ENCODE measurements at places on chromosomes 7 and 10.
A peak's percentile ranks its signal among the peaks of the same experiment; 100 is the strongest.

GRCh38 chr7:137539111-137539715 lies 195.7 kb upstream of the PTN start:
- no peak overlapping the region for H3K27ac ChIP-seq
- H3K36me3 ChIP-seq = no peaks in the 10 kb centered on the region
- H3K4me3 ChIP-seq = no peak overlapping the region
- no peak for DNase-seq
- H3K27me3 ChIP-seq = no peaks in the 10 kb centered on the region
- H3K4me1 ChIP-seq = no peaks in the 10 kb centered on the region

DNA sequence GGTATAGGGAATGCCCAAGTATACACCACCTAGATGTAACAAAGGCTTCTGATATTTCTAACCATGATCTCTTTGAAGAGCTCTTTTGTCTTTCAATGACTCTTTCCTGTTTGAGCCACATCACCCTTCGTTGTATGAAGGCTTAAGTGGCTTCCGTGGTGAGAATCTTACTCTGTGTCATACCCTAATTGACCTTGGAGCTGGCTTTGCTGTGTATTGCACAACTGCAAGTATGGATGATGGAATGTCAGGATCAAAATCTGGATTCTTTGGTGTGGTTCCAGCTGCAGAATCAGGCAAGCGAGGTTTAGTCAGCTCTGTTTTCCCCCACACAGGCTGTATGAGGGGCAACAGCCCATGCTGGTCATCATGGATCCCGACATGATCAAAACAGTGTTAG lies 16.0 kb downstream of the CYP3A43 start:
- peaks cover 65% of the 10 kb centered on the region for H3K27me3 ChIP-seq
- H3K36me3 ChIP-seq = no peaks in the 10 kb centered on the region
- H3K27ac ChIP-seq = no peak overlapping the region
- H3K4me3 ChIP-seq = no peak overlapping the region

GRCh38 chr10:97964748-97965147 lies 65.7 kb downstream of the CRTAC1 start:
- H3K36me3 ChIP-seq = no peaks in the 10 kb centered on the region
- no peak overlapping the region for H3K4me3 ChIP-seq

GRCh38 chr10:89274928-89275327 lies 23.4 kb upstream of the LIPA start:
- H3K4me3 ChIP-seq = no peak overlapping the region
- no peaks in the 10 kb centered on the region for H3K36me3 ChIP-seq
- H3K4me1 ChIP-seq = peaks cover 35% of the 10 kb centered on the region

DNA sequence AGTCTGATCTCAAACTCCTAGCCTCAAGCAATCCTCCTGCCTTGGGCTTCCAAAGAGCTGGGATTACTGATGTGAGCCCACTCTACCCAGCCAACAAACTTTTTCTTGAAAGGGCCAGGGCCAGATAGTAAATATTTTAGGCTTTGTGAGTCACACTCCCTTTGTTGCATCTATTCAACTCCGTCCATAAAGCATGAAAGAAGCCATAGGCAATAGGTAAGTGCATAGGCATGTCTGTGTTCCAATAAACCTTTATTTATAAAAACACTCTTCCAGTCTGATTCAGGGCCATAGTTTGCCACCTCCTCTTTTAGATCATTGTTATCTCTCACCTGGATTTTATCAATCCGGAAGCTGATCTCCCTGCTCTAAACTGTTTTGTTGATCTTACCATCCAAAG lies 105.6 kb upstream of the BMPER start:
- no peak for DNase-seq
- no peaks in the 10 kb centered on the region for H3K36me3 ChIP-seq
- H3K27ac ChIP-seq = no peak overlapping the region
- H3K4me1 ChIP-seq = no peaks in the 10 kb centered on the region

DNA sequence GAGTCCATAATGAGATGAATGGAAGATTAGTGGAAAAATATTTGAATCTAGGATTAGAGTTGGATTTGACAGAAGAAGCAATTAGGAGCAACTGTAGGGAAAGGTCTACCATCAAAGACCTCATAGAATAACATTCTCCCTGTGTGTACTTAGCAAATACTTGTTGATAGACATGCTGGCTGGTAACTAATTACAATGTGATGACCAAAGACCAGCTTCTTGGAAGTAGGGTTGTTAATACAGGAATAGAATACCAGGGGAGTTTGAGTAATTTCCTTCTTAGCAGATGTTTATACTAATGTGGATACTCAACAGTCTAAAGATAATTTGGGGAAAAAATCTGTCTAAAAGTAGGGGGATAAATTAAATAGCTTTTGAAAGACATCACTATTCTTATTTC lies 357.5 kb upstream of the BMPER start:
- no peak overlapping the region for H3K4me3 ChIP-seq
- H3K4me1 ChIP-seq = no peaks in the 10 kb centered on the region
- H3K36me3 ChIP-seq = no peaks in the 10 kb centered on the region

DNA sequence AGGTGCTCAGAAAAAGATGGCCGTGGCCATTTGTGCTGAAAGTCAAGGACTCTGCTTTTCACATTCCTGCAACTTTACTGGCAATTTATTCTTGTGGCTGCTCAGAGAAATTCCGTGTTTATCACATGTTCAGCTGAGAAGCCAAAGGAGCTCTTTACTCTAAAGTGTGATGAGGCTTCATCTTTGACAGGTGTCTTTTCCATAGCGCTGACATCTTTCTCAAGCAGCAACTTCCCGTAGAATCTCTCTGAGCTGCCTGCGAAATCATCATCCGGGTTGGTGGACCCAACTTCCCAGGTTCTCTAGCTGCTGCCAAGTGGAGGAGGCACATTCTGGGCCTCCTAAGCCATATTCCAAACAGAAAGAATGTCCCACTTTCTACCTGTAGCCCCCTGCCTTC lies 16.9 kb upstream of the NPS start:
- H3K4me1 ChIP-seq = no peaks in the 10 kb centered on the region
- DNase-seq = no peak
- H3K36me3 ChIP-seq = no peaks in the 10 kb centered on the region
- H3K4me3 ChIP-seq = no peak overlapping the region

- no peak overlapping the region for H3K27ac ChIP-seq
- peaks cover 4% of the 10 kb centered on the region for H3K4me1 ChIP-seq
- no peak for DNase-seq
- no peak overlapping the region for H3K4me3 ChIP-seq
- H3K36me3 ChIP-seq = no peaks in the 10 kb centered on the region
Measured at GRCh38 chr10:36533861-36534260, 591.5 kb upstream of the ANKRD30A start.

GRCh38 chr10:124214610-124215375 lies 121.4 kb upstream of the CHST15 start:
- H3K4me1 ChIP-seq = no peaks in the 10 kb centered on the region
- DNase-seq = no peak
- H3K27me3 ChIP-seq = no peaks in the 10 kb centered on the region
- H3K4me3 ChIP-seq = no peak overlapping the region
- no peaks in the 10 kb centered on the region for H3K36me3 ChIP-seq

DNA sequence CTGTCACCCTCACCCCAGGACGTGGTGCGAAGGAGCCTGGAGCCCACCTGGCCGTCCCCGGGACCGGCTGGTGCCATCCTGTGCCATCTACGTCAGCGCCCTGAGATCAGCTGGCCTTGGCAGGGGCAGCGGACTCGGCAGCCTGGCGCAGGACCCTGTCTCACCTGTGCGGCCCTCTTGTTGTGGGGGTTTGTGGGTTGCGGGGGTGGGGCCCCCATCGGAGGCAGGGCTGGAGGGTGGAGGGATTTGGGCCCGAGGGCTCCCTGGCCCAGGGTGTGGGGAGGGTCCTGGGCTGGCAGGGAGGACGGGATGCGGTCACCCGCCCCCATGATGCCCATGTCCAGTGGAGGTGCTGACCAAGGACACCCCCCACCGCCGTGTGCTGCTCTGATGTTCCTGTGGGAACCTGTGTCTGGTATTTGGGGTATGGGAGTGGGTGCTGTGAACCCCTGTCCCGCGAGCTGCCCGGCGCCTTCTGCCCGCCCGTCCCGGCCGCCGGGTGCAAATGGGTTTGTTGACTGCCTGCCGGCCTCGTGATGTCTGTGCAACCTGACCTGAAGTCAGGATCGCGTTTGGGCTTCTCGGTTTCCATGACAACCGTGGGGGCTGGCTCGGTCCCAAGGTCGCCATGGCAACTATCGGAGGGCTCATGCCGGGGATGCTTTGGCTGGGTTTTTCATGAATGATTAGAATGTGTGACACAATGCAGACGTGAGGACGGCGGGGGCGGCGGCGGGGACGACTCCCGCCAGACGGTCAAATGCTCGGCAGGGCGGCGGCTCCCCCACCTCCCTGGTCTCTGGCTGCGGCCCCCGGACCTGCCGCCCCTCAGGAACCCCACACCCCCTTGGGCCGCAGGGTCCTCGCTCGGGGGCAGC lies 7.3 kb downstream of the MAFK start:
- peak overlapping the region; percentile 64 for H3K4me3 ChIP-seq
- peak overlapping the region; percentile 77 for H3K27ac ChIP-seq
- peak; percentile 100 for DNase-seq
- peaks cover 45% of the 10 kb centered on the region for H3K4me1 ChIP-seq

DNA sequence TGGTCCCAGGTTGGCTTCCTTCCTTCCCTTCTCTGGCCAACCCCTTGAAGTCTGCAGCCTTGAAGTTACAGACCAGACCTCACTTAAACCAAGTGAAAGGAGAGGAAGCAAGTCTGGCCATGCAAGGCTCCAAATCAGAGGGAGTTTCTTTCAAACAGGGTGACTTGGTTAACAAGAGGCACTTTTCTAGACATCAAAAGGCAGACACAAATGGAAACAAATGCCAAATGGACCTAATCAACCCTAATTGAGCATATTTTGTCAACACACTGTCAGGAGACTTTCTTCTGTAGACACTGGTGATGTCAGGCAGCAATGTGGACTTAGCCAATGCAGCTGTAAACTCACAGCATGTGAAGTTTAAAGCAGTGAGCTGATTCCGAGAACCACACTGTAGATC lies 282.7 kb upstream of the FZD8 start:
- no peak for DNase-seq
- no peaks in the 10 kb centered on the region for H3K36me3 ChIP-seq
- H3K4me1 ChIP-seq = no peaks in the 10 kb centered on the region
- no peak overlapping the region for H3K4me3 ChIP-seq
- no peak overlapping the region for H3K27ac ChIP-seq

DNA sequence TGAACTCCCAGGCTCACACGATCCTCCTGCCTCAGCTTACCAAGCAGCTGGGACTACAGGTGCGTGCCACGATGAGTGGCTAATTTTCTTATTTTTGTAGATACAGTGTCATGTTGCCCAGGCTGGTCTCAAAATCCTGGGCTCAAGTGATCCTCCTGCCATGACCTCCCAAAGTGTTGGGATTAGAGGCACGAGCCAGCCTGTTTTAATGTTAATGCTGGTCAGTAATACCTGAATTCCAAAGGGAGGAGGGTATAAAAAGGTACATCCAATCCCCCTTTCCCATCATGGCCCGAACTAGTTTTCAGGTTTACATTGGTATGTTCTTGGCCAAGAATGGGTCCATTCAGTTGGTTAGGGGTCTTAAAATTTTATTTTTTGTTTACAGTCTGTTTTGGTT lies 329.1 kb downstream of the PARD3 start:
- no peak for DNase-seq
- H3K27me3 ChIP-seq = no peaks in the 10 kb centered on the region
- H3K4me3 ChIP-seq = no peak overlapping the region
- H3K27ac ChIP-seq = no peak overlapping the region

DNA sequence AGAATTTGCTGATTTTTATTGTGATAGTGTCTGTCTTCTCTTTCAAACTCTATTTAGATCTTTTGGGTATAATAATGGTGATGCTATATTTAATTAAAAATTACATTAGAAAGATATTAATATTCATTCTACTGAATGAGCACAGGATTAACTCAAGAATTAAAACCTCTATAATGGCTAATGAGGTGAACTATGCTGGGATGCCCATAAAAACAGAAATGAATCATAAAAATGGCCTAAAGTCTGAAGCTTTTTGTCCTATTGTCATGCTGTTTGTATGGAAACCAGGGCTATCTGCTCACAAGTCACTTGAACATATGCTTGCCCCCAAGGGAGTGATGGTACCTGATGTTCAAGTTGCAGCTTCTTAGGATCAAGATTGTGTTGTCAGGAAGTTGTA lies 76.2 kb upstream of the ICA1 start:
- no peaks in the 10 kb centered on the region for H3K27me3 ChIP-seq
- peak overlapping the region; percentile 39 for H3K27ac ChIP-seq
- no peak for DNase-seq

DNA sequence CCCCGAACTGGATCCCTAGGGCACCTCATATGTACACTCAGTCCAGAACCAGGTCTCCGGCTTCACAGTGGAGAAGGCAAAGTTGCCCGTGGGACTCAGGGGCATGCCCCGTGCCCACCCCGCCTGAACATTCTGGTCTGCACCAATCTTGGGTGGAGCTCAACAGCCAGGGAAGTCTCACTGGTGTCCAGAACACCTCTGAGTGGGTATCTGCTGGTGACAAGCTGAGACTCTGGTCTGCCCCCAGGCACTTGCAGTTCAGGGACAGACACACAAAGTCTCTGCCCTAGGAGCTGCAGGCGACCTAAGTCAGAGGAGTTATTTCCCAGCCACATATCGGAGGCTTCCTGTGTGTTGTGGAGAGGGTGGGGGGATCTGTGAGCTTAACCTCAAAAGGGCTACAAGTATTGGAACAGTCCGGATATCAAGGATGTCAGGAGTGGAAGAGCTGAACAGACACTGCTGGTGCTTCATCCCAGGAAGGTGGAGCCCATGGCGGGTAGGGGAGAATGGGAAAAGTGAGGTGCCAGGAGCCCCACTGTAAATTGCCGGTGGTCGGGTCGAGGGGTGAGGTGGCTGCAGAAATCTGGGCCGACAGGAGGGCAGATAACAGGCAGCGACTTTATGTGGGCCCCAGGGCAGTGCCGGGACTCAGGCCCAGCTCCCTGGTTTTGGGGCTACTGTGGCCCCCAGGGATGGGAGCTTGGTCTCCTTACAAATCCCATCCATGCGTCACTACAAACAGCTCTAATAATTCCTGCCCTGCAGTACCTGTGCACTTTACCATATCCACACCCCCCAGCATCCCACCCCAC lies 8.6 kb upstream of the TLX1 start:
- H3K27me3 ChIP-seq = peaks cover 90% of the 10 kb centered on the region
- H3K4me3 ChIP-seq = no peak overlapping the region
- H3K36me3 ChIP-seq = no peaks in the 10 kb centered on the region
- H3K27ac ChIP-seq = no peak overlapping the region
- DNase-seq = peak; percentile 34
- no peaks in the 10 kb centered on the region for H3K4me1 ChIP-seq

- no peak for DNase-seq
- no peak overlapping the region for H3K27ac ChIP-seq
- no peaks in the 10 kb centered on the region for H3K36me3 ChIP-seq
Measured at GRCh38 chr7:157476201-157476600, 139.4 kb downstream of the DNAJB6 start.

DNA sequence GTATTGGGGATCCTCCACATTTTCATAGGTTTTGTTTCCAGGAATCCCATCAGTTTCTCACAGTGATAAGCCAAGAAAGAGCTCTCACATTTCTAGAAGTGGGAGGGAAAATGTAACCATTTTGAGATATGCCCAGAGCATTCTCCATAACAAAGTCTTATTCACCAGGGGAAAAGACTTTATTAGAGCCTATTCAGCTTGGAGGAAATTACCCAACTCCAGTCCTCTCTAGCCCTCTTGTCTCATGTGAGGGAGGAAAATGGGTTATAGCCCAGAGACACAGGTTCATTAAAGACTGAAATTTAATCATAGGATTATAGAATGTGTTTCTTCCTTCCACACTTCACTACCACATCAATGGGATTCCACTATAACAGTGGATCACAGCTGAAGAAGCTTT lies 61.6 kb upstream of the DYNC1I1 start:
- no peak overlapping the region for H3K4me3 ChIP-seq
- H3K4me1 ChIP-seq = no peaks in the 10 kb centered on the region
- no peak for DNase-seq
- no peak overlapping the region for H3K27ac ChIP-seq
- no peaks in the 10 kb centered on the region for H3K27me3 ChIP-seq

GRCh38 chr10:14020037-14020664 lies 310.6 kb downstream of the FRMD4A start:
- no peak overlapping the region for H3K4me3 ChIP-seq
- no peaks in the 10 kb centered on the region for H3K27me3 ChIP-seq
- DNase-seq = no peak
- peaks cover 6% of the 10 kb centered on the region for H3K4me1 ChIP-seq
